ENCODE measurements at places on chromosomes 3 and 15. TPM values are rescaled to one million over a fixed set of nuclear protein-coding genes. Genes with fewer than 3 reads are reported as not detected.

Gene LDHAL6B
- not detected for total RNA-seq

Gene IMPG2
- total RNA-seq: 0.80 TPM

Gene PRKAR2A
- 73.3 TPM for total RNA-seq

Gene UROC1
- total RNA-seq: 0.15 TPM

Gene LXN
- total RNA-seq: 3.4 TPM

- peaks cover 2% of the 10 kb centered on the region for H3K27me3 ChIP-seq
- H3K4me1 ChIP-seq: no peaks in the 10 kb centered on the region
- no peaks in the 10 kb centered on the region for H3K36me3 ChIP-seq
- no peak overlapping the region for H3K4me3 ChIP-seq
- no peak overlapping the region for H3K27ac ChIP-seq
- no peak for DNase-seq
Observed at GRCh38 chr3:166123088-166123487, 285.9 kb upstream of the BCHE start.

GRCh38 chr3:65953301-65953812 is 85.4 kb downstream of the MAGI1 start:
- H3K4me1 ChIP-seq: peaks cover 79% of the 10 kb centered on the region
- peak overlapping the region; percentile 94 for H3K27ac ChIP-seq
- peak overlapping the region; percentile 29 for H3K4me3 ChIP-seq

- H3K4me3 ChIP-seq: no peak overlapping the region
- H3K27me3 ChIP-seq: no peaks in the 10 kb centered on the region
- peaks cover 2% of the 10 kb centered on the region for H3K36me3 ChIP-seq
- no peak for DNase-seq
- no peak overlapping the region for H3K27ac ChIP-seq
Observed at GRCh38 chr3:15387171-15387581, 40.2 kb downstream of the METTL6 start.

GRCh38 chr15:43390723-43391122 is 19.8 kb downstream of the TUBGCP4 start:
- peaks cover 15% of the 10 kb centered on the region for H3K36me3 ChIP-seq
- H3K4me3 ChIP-seq: no peak overlapping the region
- no peaks in the 10 kb centered on the region for H3K27me3 ChIP-seq
- H3K27ac ChIP-seq: no peak overlapping the region

DNA sequence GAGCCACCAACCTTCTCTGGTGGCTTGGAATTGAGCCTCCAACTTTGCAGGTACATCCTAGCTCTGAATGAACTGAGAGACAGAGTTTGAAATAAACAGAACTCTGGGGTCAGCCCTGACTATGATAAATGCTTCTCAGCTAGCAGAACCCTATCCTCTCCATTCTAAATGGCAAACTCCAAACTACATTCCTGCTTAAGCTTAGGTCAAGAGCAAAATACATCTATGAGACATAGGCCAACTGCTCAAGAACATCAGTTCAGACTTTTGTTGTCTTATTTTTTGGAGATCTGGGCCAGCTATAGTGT is 1.5 kb upstream of the SH3BP5 start:
- no peak for DNase-seq
- H3K4me1 ChIP-seq: peaks cover 26% of the 10 kb centered on the region
- H3K36me3 ChIP-seq: peaks cover 2% of the 10 kb centered on the region
- H3K27ac ChIP-seq: no peak overlapping the region
- no peaks in the 10 kb centered on the region for H3K27me3 ChIP-seq

- H3K27ac ChIP-seq: no peak overlapping the region
- no peak overlapping the region for H3K4me3 ChIP-seq
- no peaks in the 10 kb centered on the region for H3K27me3 ChIP-seq
- no peak for DNase-seq
Observed at GRCh38 chr3:69105320-69105719, 17.1 kb downstream of the LMOD3 start.

- H3K36me3 ChIP-seq: no peaks in the 10 kb centered on the region
- DNase-seq: no peak
- peaks cover 6% of the 10 kb centered on the region for H3K27me3 ChIP-seq
- H3K4me3 ChIP-seq: no peak overlapping the region
- H3K27ac ChIP-seq: no peak overlapping the region
- no peaks in the 10 kb centered on the region for H3K4me1 ChIP-seq
Observed at GRCh38 chr15:87954793-87955192, 301.7 kb downstream of the NTRK3 start.

DNA sequence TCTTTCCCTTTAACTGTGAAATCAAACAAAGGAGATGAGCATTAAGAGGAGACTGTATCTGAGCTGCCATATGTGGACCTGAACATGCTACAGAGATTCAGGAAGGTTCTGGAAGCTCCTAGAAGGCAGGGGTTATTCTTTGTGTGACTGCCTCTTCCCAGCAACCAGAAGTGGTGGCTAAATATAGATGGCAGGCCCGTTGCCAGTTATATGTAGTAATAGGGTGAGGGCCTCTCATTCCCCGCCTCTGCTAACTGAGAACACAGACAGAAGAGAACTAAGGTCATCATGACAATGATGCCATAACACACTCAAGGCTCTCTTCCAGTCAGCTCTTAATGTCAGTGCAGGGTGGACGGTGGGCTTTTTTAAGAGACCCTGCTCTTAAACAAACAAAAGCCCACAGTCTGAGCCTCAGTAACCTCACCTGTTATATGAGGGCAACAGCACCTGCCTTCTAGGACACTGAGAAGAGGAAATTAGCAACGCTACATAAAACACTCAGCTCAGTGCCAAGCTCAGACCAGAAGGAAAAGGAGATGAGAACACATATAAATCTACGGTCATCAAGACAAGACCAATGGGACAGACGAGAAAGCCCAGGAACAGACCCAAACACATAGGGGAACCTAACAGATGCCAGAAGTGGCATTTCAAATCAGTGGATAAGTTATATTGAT is 22.3 kb downstream of the CFAP92 start:
- H3K4me3 ChIP-seq: no peak overlapping the region
- H3K4me1 ChIP-seq: peaks cover 4% of the 10 kb centered on the region
- peaks cover 19% of the 10 kb centered on the region for H3K27me3 ChIP-seq
- DNase-seq: no peak

Measured in chondrocyte (in vitro differentiated cells).